Left colon (tissue), 2 donors: ENCODE measurements at places on chromosomes 16 and 17.
A peak's percentile ranks its signal among the peaks of the same experiment; 100 is the strongest.

DNA sequence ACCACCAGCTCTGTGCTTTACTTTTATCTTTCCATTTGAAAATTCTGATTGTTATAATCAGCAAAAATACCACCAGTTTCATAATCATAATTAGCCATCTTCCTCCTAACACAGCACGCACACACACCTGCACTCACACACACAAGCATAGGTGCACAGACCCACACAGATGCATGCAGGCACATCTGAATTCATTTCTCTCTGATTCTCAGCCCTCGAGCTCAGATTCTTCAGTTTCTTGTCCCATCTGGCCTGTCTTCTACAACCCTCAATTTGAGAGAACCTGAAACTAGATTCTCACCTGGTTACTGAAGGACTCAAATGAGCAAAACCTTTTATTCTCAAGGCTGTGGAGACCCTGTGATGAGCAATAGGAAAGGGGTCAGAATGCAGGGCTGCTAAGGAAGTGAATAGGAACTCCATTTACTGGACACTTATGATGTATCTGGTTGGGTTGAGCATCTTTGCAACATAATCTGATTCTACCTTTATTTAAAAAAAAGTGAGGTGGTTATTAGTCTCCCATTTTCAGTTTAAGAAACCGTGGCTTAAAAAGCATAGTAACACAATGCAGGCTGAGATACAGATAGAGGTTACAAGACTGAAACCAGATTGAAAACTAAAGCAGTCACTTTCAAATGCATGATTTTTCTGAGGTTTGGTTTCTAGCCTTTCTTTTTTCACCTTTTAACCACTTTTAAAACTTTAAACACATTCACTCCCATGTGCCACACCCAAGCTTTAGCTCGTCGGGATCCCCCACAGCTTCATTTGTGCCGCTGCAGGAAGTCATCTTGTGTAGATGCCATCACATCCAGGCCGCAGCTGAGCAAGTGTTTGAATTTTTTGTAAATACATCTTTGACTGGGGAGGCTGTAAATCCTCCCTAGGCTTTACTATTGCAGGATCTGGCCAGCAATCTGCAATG, 9.4 kb downstream of the KRT33A start:
- DNase-seq = no peak

DNA sequence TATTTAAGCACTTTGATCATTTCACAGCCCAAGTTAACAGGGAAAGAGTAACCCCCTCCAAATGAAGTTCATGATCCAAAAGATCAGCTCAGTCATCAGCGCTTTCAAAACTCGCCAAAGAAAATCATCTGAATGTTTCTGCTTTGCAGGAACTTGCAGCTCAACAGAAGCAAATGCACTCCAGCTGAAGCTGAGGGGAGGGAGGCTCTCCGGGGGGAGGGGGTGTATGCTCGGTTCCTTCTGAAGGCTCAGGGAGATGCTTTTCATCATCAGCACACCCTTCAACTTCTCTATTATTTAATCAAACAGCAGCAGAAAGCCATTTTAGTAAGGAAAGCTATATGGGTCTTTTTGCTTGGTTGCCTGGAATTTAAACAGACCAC, 24.4 kb upstream of the ERN1 start:
- no peak for DNase-seq

GRCh38 chr16:54473226-54473993, 186.8 kb upstream of the IRX3 start:
- DNase-seq = no peak

DNA sequence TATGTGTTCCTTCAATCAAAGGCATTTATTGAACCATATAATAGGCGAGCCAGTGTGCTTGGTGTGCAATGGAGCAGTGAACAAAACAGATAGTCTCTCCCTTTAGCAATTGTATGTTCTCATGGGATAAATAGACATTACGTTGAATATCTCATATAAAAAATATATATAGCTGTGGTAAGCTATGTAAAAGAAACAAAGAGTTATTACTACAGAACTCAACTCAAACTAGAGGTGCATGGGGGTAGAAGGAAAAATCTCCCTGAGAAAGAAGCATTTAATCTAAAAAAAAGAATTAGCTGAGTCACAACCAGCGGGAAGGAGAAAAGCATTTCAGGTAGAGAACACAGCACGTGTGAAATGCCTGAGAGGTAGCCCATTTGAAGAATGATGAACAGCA, 919.3 kb downstream of the CDH11 start:
- no peak for DNase-seq

- DNase-seq = no peak
Observed at GRCh38 chr17:79937391-79938335, 98.0 kb downstream of the TBC1D16 start.

DNA sequence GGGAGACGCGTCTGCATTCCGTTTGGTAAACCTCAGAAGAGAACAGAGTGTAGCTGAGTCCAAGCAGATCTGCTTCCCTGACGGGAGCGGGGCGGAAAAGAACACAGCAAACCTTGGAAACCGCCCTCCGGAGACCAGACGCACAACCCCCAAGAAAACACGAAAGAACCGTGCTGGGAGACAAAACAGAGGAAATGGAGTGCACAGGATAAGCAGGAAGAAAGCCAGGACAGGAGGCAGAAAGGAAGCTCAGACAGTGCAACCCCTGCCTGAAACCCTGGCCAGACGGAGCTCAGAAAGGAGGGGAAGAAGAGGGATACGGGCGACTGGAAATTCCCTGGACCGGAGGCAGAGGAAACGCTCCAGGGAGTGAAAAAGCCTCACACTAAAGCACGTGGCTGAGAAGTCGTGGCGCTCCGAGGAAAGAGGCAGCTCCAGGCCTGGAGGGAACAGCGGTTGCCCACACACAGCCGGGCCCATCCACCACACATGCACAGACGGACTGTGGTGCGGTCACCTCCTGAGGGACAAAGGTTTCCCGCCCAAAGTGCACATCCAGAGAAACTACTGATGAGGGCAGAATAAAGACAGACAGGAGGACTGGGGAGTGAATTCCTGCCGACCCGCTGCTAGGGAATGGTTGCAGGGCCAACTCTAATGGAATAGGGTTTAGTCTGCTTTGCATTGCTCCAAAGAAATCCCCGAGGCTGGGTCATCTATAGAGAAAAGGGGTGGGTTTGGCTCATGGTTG, 10.2 kb downstream of the DPEP1 start:
- no peak for DNase-seq

- DNase-seq = no peak
Observed at GRCh38 chr17:7355053-7355452, at the start of gene TMEM95. TMEM95 (plus strand) TSS chr17:7355156; CDS start chr17:7355205, 49 bp downstream.

- no peak for DNase-seq
Observed at GRCh38 chr16:85438981-85439685, 174.0 kb upstream of the GSE1 start.

- DNase-seq = no peak
Observed at GRCh38 chr17:9339958-9340357, 235.7 kb downstream of the STX8 start.

DNA sequence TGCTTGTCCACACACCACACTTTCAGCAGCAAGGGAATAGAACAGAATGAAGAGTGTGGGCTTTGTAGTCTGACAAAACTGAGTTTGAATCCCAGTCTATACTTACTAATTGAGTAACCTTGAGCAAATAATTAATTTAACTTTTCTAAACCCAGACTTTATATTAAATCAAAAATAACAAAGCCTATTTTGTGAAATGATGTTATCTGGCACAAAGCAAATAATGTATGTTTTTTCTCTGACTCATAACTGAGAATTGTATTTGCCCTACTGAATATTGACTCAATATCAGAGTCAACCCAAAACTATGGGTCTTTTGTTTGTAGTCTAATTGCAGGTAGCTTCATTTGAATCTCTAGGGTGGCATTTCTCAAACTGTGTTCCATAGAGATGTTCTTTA, 77.9 kb upstream of the TANC2 start:
- no peak for DNase-seq

- no peak for DNase-seq
Observed at GRCh38 chr17:65104973-65105372, 32.2 kb upstream of the RGS9 start.

DNA sequence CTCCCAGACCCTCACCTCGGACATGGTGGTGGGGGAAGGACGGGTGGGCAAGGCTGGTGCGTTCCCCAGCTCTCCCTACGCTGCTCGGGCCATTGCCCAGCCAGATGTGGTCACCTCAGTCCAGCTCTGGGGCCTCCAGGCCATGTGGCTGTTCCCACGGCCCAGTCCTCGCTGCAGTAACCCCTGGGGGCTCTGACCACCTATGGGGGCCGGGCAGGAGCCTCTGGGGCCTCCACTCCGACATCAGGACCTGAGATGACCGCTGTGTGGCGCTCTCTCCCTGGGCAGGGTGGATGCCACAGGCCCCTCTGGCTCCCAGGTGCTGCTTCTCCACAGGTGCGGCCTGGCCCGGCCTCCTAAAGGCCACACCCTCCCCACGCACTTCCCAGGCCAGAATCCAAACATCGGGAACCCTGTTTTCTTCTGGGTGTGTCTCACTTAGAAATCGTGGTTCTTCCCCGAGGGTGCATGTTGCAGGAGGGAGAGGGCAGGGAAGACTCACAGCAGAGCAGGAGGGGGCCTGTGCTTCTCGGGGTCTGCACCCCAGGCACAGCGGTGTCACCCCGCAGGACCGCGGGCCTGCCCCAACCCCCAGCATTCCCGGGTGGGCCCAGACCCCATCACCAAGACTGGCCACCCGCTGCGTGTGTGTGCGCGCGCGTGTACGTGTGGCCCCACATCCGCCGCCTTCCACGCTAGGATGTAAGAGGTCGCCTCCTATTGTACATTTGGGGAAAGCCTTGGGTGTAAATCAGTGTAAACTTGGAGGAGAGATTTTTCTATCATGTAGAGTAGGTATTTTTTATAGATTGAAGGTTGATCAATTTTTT, 5.9 kb upstream of the CAPN15 start:
- peak; percentile 88 for DNase-seq
